Activated CD4-positive, alpha-beta memory T cell treated with anti-CD3 and anti-CD28 coated beads for 36 hours (primary cell): ENCODE measurements at places on chromosomes 13 and 19.

GRCh38 chr13:50309882-50310594, 294.8 kb downstream of the KCNRG start:
- no peak for DNase-seq

- DNase-seq: no peak
Measured at GRCh38 chr13:96519380-96519779, 429.5 kb downstream of the HS6ST3 start.

DNA sequence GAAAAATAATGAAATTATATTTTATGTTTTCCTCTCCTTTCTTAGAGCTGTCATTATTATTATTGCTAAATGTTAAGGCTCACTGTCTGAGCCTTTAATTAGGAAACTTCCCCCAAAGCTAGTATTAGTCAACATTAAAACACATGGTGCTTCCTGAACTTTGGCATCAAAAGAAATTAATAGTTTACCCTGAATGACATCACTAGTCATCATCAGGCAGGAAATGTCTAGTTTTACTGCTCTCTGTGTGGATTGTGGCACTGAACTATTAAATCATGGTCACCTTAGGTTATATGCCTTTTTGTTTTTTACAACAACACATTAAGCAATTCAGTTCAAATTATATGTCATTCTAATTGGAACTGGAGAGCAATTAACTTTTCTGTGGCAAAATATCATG, 595.5 kb downstream of the SLITRK1 start:
- no peak for DNase-seq

DNA sequence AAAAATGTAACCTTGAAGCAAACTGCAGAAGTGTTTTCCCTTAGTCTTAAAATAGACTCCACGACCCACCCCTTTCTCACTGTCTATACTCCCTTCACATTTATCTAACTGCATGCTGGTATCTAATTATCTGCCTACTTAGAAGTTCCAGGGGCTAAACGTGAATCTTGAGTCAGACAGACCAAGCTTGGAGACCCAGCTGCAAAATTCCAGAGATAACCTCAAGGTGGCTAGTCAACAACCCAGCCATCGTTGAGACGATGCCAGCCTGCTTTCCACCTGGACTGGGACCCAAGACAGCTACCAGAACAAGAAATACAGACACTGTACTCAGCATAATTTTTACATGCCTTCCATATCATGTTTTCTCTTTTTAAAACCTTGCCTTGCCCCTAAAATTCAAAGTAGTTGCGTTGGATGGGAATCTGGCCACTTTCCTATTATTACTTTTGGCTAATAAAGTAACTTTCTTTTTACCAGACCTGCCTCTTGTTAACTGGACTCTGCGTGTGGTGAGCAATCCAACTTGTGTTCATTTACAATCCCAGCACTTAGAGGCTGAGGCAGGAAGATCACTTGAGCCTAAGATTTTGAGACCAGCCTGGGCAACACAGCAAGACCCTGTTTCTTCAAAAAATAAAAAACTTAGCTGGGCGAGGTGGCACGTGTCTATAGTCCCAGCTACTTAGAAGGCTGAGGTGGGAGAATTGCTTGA, 82.3 kb downstream of the CDADC1 start:
- no peak for DNase-seq
